Large intestine (tissue), 12 donors: ENCODE measurements at places on chromosomes 5 and 9.

DNA sequence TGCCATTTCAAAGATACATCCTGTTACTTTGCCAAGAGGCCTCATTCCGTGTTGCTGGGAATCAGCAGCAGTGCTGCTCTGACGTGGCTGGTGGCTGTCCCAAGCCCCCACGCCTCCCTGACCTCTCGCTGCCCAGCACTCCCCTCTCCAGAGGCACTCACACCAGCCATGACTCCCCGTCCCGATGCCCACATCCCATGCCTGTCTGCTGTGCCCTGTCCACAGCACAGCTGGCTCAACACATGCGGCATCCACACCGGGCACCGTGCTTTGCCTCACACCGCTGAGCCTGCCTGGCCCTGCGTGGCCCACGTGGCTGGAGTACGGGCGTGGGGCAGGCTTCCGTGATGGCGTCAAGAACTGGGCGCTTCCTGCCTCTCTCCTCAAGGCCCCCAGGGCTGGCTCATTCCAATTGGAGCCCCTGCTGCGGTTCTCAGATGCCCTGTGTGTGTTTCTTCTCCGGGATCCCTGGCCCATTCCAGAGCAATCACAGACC lies 7.8 kb upstream of the LCN1 start:
- no peak for DNase-seq

GRCh38 chr9:124137009-124137943 lies 120.5 kb upstream of the NEK6 start:
- DNase-seq = no peak

DNA sequence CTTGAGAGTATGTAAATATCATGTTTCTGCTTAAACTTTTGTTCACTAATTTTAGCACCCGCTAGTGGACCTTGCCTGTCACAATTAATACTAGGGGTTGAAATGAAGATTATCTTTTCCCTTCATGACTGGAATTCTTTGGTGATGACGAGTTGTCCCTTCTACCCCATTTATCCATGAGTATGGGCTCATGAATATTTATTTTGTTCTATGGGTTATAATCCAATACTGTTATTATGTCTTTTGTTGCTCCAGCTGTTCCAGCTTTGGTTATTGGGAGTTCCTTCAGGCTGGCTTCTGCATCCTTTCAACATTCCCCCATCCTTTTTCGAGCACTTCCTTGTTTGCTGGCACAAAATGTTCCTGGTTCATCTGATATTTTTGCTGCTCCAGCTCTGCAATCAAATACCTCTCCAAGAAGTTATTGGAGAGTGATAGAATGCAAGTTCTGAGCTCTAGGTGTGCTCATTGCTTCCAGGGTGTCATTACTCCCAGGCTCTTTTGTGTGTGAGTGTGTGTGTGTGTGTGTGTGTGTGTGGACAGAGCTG lies 19.7 kb upstream of the ARHGEF28 start:
- DNase-seq = no peak

GRCh38 chr5:169450464-169450863 lies 133.1 kb upstream of the SPDL1 start:
- no peak for DNase-seq

DNA sequence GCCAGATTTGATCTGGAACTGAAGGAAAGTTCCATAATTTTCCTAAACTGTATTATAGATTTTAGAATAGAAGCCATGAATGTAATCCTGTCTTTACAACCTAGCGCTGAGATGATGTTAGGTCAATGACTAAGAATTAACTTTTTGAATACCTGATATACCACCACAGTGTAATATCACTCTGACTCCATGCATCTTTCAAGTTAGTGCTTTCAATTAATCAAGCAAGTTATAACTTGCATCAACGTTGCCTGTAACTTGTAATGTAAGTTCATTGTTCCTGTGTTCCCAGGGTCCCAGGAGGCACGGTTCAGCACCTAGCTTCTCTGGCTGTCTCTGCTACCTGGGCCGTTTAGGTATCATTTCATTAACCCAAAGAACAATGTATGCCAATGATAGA lies 139.3 kb downstream of the CSNK1G3 start:
- DNase-seq = no peak
